Pericardium fibroblast (primary cell): ENCODE measurements at places on chromosomes 16 and 17. TPM values are rescaled to one million over a fixed set of nuclear protein-coding genes. Genes with fewer than 3 reads are reported as not detected.

Gene KIAA0753
- 9.7 and 15.9 TPM in 2 replicates for total RNA-seq

Gene UBE2G1
- total RNA-seq = 33.0 and 39.4 TPM in 2 replicates

Gene TP53TG3C
- total RNA-seq = not detected in 2 replicates

Gene POLG2
- 3.3 and 5.2 TPM in 2 replicates for total RNA-seq
